Stimulated activated CD8-positive, alpha-beta memory T cell treated with anti-CD3 and anti-CD28 coated beads, Interleukin-15, amount 100 ng/mL, for 24 hours (primary cell): ENCODE measurements at places on chromosomes 2 and 18.

GRCh38 chr2:68692511-68692910, 42.1 kb upstream of the ARHGAP25 start:
- DNase-seq: no peak

- DNase-seq: no peak
Measured at GRCh38 chr18:73881396-73881917, 266.2 kb downstream of the FBXO15 start.

- DNase-seq: no peak
Measured at GRCh38 chr2:36663851-36664695, 32.4 kb upstream of the VIT start.

GRCh38 chr2:235000426-235001236, 48.8 kb downstream of the SH3BP4 start:
- DNase-seq: no peak

DNA sequence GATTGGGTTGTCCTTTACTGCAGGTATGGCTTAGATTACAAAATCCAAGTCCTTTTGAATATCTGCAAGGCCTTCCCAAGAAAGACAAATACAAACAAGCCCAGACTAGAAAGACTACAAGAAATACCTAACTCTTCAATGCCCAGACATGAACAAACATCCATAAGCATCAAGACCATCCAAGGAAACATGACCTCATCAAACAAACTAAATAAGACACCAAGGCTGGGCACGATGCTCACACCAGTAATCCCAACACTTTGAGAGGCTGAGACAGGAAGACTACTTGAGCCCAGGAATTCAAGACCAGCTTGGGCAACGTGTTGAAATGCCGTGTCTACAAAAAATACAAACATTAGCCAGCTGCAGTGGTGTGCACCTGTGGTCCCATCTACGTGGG, 31.7 kb downstream of the MAP4K3 start:
- DNase-seq: no peak

DNA sequence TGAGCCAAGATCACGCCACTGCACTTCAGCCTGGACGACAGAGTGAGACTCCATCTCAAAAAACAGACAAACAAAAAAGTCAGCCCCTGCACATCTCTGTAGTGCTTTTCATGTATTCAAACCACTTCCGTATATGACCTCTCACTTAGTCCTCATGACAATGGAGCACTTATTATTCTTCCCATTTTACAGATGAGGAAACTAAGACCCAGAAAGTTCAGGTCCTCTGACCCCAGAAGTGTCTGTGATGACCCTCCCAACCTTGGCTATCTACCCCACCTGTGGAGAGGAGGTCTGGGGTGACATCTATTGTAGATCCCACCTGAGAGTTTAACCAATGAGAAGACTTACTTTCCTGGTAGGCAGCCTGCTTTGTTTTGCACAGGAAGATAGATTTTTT, 21.6 kb upstream of the MAPRE3 start:
- DNase-seq: no peak

- DNase-seq: no peak
Measured at GRCh38 chr2:237404413-237404812, 9.6 kb downstream of the COL6A3 start.
